Esophagus mucosa (tissue), 1 donor: ENCODE measurements at places on chromosomes 13 and 19. TPM values are rescaled to one million over a fixed set of nuclear protein-coding genes. Genes with fewer than 3 reads are reported as not detected.

DNA sequence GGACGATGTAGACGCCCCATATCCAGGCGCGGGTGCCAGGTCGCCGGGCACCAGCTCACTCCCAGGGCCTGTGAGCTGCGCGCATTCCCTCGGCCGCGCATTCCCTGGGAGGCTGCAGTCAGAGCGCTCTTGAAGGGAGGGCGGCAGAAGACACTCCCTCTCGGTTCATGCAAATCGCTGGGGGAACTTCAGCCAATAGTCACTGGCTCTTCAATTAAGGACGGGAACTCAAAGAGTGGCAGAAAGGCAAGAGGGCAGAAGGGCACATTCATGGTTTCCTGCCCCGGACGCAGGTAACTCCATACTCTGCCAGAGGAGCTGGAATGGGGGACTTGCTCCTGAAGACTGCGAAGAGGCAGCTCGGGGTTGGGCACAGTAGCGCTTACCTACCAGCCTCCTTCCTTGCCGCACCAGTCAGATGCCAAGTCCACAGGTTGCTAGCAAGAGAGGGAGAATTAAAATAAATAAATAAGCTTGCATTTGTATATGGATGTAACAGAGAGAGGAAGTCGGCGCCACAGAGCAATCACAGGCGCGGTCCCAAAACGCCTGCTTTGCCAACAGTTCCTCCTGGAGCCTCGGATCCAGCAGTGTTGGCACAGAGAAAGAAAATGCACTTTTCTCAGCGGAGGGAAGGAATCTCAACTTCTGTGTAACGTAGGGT, 459 bp downstream of the PCDH20 start:
- peak; percentile 88 for ATAC-seq

DNA sequence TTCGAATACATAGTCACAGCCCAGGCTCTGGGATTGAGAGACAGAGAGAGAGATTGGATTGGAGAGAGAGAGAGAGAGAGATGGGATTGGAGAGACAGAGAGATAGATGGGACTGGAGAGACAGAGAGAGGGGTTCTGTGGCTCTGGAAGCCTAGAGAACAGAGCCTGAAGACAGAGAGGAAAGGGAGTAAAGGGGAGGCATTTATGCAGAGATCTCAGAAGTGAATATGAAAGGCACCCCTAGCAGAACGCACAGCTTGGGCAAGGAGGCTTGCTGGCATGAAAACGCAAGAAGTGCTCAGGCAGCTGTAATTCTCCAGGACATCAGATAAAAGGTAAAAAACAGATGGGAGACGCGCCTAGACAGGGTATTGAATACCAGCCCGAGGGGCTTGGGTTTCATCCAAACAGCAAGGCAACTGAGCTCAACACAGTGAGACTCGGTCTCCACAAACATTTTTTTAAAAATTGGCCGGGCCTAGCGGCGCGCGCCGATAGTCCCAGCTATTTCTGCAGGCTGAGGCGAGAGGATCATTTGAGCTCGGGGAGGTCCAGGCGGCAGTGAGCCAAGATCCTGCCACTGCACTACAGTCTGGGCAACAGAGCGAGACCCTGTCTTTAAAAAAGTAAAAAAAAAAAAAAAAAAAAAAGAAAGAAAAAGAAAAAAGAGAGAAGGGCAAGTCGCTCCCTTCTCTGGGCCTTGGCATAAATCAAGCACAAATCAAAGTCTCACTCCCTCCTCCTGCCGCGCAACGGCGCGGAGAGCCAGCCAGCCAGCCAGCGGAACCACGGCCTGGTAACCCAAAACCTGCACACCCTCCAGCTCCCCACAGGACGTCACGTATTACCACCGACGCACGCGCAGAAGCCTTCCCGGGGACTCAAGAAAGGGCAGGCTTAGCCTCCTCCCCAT, 774 bp upstream of the PPP2R1A start:
- peak; percentile 2 for ATAC-seq

The PCP2 gene
- total RNA-seq: not detected

The ZNF256 gene
- 2.6 TPM for total RNA-seq

- no peak for ATAC-seq
Observed at GRCh38 chr19:52214241-52214640, 24.4 kb downstream of the PPP2R1A start.

GRCh38 chr19:48645620-48646000, 377 bp downstream of the CA11 start:
- no peak for ATAC-seq

The KIR2DL3 gene
- not detected for total RNA-seq
